ENCODE measurements at places on chromosomes 1 and 21.

DNA sequence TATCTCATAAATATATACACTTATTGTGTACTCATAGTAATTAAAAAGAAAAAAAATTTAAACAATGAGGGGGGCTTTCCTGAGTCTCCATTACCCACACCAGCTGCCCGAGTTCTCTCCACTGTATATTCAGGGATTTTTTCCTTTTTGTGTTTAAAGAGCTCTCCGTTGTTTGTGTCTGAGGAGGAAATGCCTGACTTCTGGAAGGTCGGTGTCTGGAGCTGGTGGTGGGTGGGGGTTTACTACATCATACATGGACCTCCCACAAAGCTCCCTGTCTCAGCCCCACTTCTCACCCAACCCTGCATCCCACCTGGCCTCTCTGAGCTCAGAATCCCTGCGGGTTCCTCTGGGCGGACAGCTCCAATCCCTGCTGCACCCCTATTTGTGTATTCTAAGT, 64.1 kb upstream of the ETV3 start:
- DNase-seq = no peak

- no peak for DNase-seq
These were observed 38.7 kb upstream of the CNTN2 start for GRCh38 chr1:205004351-205004750.

DNA sequence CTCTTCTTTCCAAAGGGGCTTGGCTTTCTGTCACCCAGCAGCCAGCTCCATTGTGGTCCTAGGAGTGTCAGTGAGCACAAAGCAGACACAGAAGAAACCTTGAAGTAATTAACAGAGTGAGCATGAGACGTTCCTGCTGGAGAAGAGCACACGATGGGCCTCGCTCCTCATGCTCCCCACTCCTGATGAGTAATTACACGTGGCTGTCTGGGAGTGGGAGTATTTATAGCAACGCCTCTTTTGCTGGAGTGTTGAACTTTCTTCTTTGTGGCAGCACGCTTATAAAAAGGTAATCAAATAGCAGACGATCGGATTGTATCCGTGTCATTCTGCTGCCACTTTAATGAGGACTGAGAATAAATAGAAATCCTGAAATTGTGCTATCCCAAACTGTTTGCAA, 185.8 kb downstream of the CAMTA1 start:
- no peak for DNase-seq

DNA sequence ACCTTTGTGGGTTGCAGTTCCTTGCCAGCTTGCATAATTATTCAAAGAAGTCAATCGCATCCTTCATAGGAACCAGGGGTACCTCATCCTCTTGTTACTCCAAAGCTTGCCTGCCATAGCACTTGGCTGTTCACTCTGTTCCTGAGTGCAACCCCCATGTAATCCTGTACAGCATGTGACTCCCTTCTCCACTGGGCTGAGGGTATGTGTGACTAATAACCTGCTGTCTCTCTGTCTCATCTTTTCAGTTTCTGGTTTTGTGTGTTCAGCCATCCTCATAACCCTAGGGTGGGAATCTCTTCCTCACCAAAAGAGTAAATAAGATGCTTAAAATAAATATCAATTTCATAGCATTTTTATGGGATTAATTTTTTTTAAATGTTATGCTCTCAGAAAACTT, 351.9 kb downstream of the S1PR1 start:
- no peak for DNase-seq

- no peak for DNase-seq
These were observed 44.1 kb downstream of the SNX7 start for GRCh38 chr1:98705591-98705990.

- no peak for DNase-seq
These were observed 27.1 kb downstream of the CITED4 start for GRCh38 chr1:40834968-40835545.

DNA sequence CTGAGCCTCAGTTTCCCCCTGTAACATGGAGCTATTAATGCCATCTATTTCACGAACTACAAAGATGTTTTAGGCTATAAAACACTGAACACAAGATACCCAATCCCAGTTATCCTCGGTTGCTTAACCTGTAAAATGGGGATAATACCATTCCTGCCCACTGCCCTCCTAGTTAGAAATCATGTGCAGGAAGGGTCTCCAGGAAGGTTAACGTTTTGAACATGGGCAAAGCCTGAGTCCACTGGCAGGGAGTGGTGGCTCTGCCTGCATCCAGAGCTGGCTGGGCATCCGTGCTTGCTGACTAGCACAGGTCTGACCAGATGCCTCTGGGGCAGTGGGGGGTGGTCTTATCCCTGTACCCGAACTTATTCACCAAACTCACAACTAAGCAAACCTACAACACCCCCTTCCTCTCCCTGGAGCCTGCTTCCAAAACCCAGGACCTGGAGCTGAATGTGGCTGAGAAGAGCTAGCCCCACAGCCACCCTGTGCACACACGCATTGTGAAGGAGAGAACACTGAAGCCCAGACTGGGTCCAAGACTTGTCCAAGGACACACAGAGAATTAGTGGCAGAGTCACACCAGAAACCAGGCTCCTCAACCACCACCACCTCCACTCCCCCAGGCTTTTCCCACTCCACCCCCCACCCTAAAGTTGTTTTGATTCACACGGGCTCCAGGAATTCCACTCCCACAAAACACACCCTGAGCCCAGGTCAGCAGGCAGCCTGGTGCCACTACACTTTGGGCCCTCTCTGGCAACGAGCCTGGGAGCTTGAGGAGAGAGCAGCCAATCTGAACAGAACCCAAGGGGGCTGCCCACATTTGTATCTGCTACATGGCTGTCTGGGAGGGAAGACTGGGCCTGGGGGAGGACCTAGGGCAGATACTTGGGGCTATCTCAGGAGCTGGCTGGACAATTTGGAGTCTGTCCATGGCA, 1.6 kb downstream of the E2F2 start:
- no peak for DNase-seq

DNA sequence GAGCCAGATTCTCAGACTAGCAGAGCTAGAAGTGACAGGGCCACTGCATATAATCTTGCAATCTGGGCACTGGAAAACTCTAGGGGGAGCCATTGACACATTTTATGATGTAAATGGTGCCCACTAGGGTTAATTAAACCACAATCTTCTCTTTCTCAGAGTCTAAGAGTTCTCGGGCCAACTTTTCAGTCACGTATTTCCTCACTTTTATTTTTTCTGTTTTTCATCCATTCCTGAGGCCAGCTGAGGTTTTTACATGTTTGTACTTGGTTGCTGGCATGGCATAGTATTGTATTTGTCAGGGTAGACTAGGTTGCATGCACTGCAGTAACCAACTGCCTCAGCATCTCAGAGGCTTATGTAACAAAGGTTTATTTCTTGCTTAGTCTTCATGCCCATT, 138.2 kb downstream of the ZNF326 start:
- DNase-seq = no peak

DNA sequence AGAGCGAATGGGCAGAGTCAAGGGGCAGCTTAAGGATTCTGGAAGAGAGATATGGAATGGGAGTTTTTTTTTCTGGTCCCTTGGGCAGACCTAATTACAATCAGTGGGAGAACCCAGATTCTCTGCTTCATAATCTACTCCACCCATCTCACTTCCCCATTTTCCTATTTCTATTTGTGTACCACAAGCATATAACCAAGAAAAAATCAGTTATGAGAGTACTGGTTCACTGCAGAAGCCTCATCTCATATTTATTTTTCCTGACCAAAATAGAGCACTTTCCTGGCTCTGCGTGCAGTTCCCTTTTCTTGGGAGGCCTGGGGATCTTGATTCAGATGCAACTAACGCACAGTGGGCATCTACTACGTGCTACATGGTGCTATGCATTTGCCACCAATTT, 82.2 kb upstream of the SLFNL1 start:
- DNase-seq = no peak

DNA sequence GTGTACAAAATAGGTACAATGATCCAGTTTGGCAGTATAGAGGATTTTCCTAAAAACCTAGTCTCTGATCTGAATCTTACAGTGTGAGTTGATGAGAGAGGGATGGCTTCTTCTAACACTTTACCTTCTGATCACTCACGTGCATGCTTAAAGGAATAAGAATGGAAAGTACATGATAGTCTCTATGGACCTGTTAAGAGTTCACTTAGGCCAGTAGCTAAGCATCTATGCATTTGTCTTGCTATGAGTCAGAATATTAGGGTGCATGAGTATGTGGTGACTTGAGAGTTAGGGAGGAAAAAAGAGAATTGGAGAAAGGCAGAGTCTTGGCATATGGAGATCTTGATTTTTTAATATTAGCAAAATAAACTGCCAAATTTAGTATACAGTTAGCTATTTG, 206.3 kb downstream of the COL11A1 start:
- DNase-seq = no peak

DNA sequence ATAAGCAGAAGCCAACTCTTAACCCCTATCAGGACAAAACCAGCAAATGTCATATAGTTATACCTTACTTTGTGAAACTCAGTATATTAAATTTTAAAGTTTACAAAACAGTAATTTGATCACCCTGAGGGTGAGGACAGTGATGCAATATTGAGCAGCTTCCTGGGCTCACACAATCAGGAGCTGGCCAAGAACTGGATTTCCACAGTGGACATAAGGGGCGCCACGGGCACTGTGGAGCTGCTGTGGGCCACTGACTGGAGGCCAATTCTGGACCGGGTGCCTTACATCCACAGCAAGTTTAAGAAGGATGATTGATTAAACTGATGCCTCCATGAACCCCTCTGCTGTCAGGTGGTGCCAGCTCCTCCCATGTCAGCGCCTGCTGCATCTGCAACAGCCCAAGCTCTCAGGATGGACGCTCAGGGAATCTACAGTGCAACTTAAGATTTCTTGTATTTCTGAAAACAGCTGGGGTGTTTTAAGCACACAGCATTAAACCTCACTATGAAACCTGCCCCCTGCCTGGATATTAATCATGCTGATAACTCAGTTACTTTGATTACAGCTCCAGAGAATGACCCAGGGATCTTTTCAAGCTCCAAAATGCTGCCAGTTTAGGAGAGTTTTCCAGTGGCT, 55.9 kb downstream of the TOR3A start:
- no peak for DNase-seq

GRCh38 chr1:172770071-172770470, 111.2 kb downstream of the FASLG start:
- DNase-seq = no peak

- no peak for DNase-seq
These were observed 35.8 kb downstream of the IER5 start for GRCh38 chr1:181124291-181124751.

- no peak for DNase-seq
These were observed 1.1 kb upstream of the GTF2B start for GRCh38 chr1:88892357-88892877.

- no peak for DNase-seq
These were observed 29.9 kb downstream of the HLCS start for GRCh38 chr21:36936361-36937135.

GRCh38 chr1:243841507-243841906, 8.5 kb downstream of the AKT3 start:
- DNase-seq = no peak

DNA sequence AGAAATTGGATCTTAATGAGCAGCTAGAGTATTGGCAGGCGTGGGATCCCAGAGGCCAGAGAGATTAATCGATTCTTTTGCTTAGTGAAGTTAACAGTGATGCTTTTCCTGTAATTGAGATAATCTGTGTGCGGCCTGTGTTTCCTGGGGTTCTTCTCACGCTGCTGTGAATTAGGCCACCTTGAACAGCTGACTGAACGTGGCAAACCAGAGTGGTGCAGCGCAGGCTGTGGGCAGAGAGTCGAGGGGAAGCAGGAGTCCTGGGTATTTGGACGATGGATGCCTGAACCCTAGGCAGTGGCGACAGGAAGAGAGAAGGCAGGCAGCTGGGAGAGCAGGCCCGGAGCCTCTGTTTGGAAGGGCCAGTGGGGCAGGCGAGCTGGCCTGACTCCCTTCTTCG, 51.7 kb downstream of the RYR2 start:
- no peak for DNase-seq

DNA sequence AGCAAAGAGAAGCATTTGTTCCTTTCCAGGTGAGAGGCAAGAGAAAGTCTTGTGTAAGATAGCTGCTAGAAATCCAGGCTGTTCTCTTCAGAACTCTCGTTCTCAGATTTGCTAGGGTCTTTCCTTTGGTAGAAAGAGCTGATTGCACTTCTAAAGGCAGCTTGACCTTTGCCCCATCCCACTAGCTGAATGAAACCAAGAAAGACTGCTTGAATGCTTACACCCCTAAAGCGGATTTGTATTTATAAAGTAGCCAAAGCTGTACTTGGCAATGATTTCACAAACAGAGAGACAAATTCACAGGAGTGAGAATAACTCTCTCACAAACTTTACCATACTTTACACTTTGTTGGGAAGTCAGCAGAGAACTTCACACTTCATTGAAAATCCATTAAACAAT, 424.1 kb downstream of the TTLL7 start:
- DNase-seq = no peak

DNA sequence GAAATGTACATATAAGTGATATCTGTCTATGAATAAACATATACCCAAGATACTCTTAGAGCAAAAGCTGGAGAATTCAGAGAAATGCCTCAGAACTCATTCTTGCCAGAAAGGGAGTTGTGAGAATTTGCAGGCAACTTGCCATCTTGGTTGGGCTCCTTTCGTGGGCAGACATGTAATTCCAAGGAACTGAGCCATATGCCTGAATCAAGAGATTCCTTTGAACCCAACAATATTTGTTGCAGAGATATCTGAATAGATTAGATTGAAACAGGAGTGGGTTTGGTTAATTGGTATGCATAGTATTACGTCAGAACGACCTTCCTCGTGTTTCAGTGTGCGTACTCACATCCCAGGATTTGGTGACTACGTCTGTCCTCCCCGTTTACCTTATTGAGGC, 67.0 kb downstream of the TGFB2 start:
- no peak for DNase-seq

- DNase-seq = no peak
These were observed 45.1 kb upstream of the ROR1 start for GRCh38 chr1:63728611-63729226.

DNA sequence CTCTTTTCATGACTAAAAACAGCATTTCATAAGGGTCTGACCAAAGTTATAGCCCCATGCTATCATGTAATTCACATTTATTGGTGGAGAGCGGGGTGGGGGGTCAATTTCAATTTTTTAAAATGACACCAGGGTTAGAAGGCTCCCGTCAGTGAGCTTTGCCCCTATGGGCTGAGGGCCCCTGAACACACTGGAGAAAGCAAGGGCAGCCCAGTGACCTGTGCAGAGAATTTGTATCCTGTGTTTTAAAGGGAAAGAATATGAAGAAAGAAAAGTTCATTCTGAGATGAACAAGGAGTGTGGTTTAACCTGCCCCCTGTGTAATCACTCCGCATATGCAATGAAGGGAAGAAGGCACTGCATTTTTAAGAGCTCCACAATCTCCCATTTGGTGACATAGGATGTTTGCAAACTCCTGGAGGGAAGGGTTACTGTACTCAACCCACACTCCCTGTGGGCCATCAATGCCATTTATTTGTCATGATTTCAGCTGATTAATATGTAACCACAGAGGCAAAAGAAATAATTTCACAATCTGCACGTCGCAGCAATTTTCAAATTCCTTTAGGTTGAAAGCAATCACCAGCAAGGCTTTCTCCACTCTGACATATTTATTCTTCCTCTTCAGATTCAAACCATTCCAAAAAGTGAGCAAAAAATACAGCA, 95.6 kb downstream of the ZNF281 start:
- no peak for DNase-seq

GRCh38 chr1:231372501-231372900, 34.4 kb downstream of the SPRTN start:
- no peak for DNase-seq

- no peak for DNase-seq
These were observed 29.6 kb downstream of the RGL1 start for GRCh38 chr1:183834568-183834967.

Measured in stimulated activated CD8-positive, alpha-beta memory T cell treated with anti-CD3 and anti-CD28 coated beads, Interleukin-7, amount 100 ng/mL, for 4 hours (primary cell).